CD14-positive monocyte (primary cell): ENCODE measurements at places on chromosomes 6 and 20. TPM values are rescaled to one million over a fixed set of nuclear protein-coding genes. Genes with fewer than 3 reads are reported as not detected.

DNA sequence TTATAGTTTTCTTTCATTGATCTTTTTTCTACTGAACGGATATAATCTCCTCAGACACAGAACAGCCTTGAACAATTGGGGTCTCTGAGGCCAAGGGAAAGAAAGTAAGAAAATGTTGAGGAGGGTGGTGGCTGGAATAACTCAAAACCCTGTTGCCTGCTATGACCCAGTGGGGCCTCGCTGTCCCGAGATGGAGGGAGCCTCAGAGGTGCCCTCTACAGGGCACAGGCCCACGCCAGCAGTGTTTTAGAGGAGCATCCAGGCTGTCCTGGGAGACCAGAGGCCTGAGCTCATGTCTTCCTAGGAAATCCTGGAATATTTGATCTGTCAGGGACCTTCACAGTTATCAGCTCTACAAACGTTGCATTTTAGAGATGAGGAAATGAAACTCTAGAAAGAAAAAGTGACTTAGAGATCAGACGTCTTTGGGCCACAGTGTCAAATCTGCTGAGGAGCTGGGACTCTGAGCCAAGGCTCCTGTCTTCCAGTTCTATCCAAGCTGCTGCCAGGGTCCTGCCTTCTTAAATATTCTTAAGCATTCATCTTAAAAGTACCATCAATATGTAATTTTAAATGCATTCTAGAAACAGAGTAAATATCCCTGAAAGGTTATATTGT, 26.3 kb downstream of the ALDH5A1 start:
- H3K4me1 ChIP-seq, result no peaks in the 10 kb centered on the region
- no peaks in the 10 kb centered on the region for H3K36me3 ChIP-seq
- H3K27me3 ChIP-seq, result no peaks in the 10 kb centered on the region
- H3K27ac ChIP-seq, result no peak overlapping the region
- DNase-seq, result no peak

DNA sequence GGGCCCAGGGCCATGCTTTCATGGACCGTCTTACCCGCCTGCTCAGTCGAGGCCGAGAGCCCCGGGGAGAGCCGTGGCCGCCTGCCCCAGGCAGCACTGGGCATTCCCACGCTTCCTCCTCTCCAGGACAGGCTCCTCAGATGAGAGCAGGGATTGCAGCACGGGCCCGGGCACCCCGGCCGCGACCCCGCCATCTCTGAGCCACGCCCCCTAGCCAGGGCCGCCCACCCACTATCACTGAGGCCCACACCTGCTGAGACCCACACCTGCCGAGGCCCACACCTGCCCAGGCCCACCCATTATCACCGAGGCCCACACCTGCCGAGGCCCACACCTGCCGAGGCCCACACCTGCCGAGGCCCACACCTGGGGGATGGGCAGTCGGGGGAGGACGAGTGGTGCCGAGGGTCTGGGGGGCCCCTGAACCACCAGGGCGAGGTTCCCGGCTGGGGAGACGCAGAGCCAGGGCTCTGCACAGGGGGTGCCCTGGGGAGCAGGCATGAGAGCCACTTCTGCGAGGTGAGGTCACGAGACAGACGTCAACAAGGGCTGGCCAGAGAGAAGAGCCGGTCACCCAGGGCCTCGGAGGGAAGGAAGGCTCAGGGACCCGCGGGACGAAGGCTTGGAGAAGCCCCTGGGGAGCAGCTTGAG, 235.6 kb downstream of the ERMARD start:
- no peaks in the 10 kb centered on the region for H3K27me3 ChIP-seq
- H3K4me3 ChIP-seq, result no peak overlapping the region
- no peak overlapping the region for H3K27ac ChIP-seq
- no peaks in the 10 kb centered on the region for H3K36me3 ChIP-seq
- no peak for DNase-seq

- no peak overlapping the region for H3K4me3 ChIP-seq
- DNase-seq, result no peak
- no peaks in the 10 kb centered on the region for H3K27me3 ChIP-seq
- H3K27ac ChIP-seq, result no peak overlapping the region
- no peaks in the 10 kb centered on the region for H3K36me3 ChIP-seq
- no peaks in the 10 kb centered on the region for H3K4me1 ChIP-seq
These were observed 97.3 kb downstream of the MDGA1 start for GRCh38 chr6:37600312-37600916.

Gene ECT2L
- polyA plus RNA-seq, result not detected in 2 replicates

- no peak overlapping the region for H3K27ac ChIP-seq
- no peaks in the 10 kb centered on the region for H3K4me1 ChIP-seq
- H3K36me3 ChIP-seq, result no peaks in the 10 kb centered on the region
- DNase-seq, result no peak
- H3K4me3 ChIP-seq, result no peak overlapping the region
These were observed 161.9 kb downstream of the TAF4 start for GRCh38 chr20:61903575-61904340.

Gene RPP40
- 7.4 TPM for polyA plus RNA-seq

- no peaks in the 10 kb centered on the region for H3K36me3 ChIP-seq
- H3K4me3 ChIP-seq, result no peak overlapping the region
- no peaks in the 10 kb centered on the region for H3K27me3 ChIP-seq
- no peak for DNase-seq
- H3K27ac ChIP-seq, result no peak overlapping the region
These were observed 444.4 kb upstream of the MARCKS start for GRCh38 chr6:113412589-113413357.

GRCh38 chr20:61905781-61906523, 159.7 kb downstream of the TAF4 start:
- no peak for DNase-seq
- no peak overlapping the region for H3K4me3 ChIP-seq
- no peak overlapping the region for H3K27ac ChIP-seq
- no peaks in the 10 kb centered on the region for H3K27me3 ChIP-seq
- no peaks in the 10 kb centered on the region for H3K36me3 ChIP-seq

Gene LTB
- 25.5 TPM for polyA plus RNA-seq
